ENCODE measurements at places on chromosomes 16 and 17.
A peak's percentile ranks its signal among the peaks of the same experiment; 100 is the strongest.

DNA sequence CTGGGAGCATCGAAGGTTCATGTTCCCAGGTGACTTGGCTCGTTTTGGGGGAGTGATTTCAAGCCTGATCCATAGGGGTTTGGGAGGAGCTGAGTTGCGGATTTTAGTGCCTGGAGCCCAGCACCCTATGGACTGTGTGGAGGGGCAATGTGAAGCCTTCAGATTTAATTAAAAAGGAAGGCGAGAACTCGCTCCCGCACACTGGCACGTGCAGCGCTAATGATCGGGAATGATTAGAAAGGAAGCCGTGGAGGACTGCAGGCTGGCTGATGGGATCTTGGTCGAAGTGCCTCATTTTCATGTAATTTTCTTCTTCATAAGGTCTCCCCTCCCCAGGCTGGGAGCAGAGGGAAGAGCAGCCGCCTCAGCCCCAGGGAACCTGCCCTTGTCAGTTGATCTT lies 12.8 kb downstream of the MGAT5B start:
- no peak for DNase-seq

- no peak for DNase-seq
Measured at GRCh38 chr17:6027342-6028024, 42.7 kb upstream of the WSCD1 start.

- DNase-seq = no peak
Measured at GRCh38 chr17:73914536-73915274, 270.5 kb upstream of the SDK2 start.

- no peak for DNase-seq
Measured at GRCh38 chr16:76243620-76244019, 33.6 kb upstream of the CNTNAP4 start.

DNA sequence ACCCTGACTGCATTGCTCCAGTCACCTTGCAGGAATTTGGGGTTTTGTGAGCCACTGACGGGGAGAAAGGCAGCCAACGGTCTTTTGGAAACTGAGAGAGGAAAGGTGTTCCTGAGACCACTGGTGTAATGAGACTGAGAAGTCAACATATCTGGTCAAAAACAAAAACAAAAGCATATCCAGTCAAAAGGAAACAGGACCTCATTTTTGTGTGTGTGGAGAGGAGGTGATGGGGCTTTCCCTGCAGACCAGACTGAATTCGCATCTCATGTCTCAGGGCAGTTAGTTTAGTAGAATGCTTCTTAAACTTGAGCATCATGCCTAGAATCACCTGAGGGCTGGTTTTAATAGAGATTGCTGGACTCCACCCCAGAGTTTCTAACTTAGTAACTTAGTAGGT lies 198.4 kb downstream of the COPRS start:
- no peak for DNase-seq

DNA sequence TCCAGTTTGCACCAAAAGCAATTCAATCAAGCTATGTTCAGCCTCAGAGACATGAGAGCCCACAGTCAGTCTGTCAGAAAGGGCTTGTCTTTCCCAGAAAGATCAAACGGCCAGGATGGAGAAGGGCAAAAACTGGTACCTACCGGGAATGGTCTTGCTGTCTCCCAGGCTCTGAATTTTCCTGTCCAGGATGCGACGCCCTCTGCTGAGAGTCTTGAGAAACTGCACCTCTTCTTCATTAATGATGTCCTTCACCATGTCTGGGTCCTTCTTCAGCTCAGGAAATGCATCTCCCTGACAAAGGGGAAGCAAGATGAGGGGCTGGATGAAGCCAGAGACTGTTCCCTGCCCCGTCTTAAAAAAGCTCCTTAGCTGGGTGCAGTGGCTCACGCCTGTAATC lies 15.8 kb upstream of the EXOSC6 start:
- DNase-seq = no peak

GRCh38 chr16:66605177-66605978 lies 874 bp downstream of the CMTM3 start:
- DNase-seq = no peak

DNA sequence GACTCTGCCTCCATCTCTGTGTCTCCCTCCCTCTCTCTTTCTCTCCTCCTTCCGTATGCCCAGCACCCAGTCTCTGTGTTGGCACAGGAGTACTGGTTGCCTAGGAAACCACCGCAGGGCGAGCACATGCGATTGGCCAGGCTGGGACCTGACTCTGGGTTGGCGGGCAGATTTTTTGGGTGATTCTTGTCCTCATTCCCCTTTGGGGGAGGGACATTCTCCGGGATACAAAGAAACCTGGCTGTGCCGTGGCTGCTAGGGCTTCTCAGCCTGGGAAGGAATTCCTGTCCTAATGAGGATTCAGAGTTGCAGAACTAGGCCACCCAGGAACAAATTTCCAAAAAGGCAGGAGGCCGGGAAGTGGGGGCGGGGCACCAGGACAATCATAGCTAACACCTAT lies 168.9 kb downstream of the SHISA9 start:
- DNase-seq = peak; percentile 15

DNA sequence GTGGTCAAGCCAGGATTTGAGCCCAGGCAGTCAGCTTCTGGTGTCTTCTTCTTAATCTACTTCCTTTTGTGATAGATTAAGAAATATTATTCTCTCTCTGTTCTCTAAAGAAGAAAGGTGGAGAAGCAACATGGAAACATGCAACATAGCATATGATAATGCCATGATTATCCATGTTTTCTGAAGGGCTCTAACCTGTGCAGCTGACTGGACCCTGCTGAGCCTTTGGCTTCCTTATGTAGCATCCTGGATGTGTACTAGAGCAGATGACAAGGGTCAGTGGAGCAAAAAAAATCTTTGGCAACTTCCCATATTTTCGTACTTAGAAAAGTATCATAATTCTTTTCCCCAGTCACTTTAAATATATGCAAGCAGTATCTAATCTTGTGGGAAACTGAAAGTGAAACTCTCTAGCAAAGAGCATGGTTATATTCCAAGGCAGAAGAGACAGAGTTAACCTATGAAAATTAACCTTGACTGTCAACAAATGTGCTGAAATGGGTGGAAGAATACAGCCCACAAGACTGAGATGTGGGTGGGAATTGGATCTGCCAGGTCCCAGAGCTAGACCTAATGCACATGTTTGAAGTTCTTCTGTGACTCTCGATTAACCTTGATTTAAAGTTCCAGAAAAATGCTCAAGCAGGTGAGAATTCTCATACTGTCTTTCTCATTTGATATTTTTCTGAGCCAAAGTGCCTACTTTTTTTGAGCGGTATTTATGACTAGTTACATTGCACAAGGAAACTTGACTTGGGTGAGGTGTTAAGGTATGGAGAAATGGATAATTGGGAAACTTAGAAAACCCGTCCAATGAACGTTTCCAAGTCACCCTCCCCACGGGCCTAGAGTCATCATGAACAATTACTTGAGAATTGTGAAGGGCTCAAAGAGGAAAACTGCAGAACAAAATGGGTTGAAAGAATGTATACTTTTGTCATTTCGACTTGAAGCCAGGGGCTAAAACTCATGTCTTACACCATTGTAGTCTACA lies 248.6 kb downstream of the FTO start:
- DNase-seq = no peak

GRCh38 chr17:72878975-72879660 lies 213.4 kb downstream of the SLC39A11 start:
- DNase-seq = no peak

DNA sequence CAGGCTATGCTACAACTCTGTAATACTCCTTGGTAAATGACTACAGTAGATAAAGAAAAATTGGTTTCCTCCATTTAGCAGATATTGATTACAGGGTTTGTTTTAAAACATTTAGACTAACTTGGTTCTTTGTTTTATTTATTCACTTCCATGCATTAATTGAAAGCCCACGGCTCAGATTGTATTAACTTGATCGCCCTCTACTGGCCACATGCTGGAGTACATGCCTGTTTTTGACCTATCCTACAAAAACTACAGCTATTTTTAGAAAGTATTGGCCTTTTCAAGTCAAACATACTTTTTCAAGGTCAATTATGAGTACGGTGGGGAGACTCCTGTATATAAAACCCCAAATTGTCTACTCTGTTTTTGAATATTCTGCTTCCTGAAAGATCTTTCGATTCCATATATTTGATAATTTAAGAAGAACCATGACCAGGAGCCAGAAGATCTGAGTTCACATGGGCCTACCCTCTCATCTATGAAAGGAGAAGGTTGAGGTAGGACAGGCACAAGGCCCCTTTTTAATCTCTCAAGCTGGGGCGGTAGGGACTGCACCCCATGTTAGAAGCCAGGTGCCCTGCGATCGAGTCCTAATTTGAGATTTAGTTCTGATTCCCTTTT lies 51.8 kb downstream of the CA10 start:
- DNase-seq = peak; percentile 53

DNA sequence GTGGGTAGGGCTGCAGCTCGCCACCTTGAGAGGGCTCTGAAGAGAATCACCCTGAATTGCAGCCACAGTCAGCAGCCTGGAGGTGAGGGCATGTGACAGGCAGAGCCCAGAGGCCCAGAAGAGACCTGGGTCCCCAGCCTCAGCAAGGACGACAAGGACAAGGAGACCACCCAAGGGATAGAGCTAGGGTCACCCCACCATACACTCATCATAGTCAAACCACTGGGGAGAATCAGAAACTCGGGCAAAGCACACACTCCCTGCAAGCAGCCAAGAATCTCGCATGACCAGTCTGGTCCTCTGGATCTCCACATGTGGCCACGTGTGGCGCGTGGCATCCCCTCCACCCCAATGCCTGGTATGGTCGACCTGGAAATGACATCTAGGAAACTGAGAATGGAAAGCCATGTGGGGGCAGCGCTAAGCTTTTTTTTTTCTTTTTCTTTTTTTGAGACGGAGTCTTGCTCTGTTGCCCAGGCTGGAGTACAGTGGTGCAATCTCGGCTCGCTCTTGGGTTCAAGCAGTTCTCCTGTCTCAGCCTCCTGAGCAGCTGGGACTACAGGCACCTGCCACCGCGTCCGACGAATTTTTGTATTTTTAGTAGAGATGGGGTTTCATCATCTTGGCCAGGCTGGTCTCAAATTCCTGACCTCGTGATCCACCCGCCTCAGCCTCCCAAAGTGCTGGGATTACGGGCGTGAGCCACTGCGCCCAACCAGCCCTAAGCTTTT lies 4.6 kb upstream of the SPHK1 start:
- no peak for DNase-seq
